ENCODE measurements at places on chromosomes 2 and 18. TPM values are rescaled to one million over a fixed set of nuclear protein-coding genes. Genes with fewer than 3 reads are reported as not detected.

CROCC2 gene
- not detected for total RNA-seq

SAG gene
- not detected for total RNA-seq

TRIM43 gene
- total RNA-seq = not detected

TSHZ1 gene
- 3.7 TPM for total RNA-seq

AGXT gene
- total RNA-seq = not detected
